Activated CD4-positive, alpha-beta memory T cell treated with anti-CD3 and anti-CD28 coated beads, Interleukin-2, amount 10 ng/mL, durations not matched to agents 7 days and 5 days (primary cell): ENCODE measurements at places on chromosomes 2 and 18.

DNA sequence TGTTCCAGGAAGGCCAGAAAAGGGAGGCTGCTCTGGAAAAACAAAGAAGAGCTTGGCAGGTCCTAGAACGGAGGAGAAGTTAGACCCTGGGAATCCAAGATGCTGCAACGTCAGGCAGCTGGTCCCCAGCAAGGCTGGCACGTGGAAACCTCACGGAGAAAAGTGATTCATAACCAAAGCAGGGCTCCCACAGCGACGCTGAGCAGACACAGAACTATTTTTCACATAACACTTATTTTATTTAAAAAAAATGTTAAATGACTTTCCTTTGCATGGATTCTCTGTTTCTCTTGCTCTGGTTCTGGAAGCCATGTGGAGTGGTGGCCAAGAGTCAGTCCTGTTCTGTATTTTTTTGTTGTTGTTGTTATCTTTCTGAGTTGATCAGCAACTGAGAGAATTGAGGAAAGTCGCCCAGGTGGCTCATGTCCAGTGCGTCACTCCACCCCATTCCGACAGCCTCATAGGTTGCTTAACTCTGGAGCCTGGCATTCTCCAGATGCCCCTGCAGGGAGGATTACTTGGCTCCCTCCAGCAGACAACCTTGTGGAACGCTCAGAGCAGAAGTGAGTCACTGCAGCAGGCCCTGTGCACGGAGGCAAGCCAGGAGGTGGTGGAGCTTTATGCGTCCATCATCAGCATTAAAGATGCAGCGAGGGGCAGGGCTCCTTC, 229.9 kb upstream of the HDAC4 start:
- no peak for DNase-seq

GRCh38 chr18:59148192-59148591, 8.5 kb downstream of the SEC11C start:
- no peak for DNase-seq

GRCh38 chr2:230984393-230985220, 11.3 kb upstream of the SPATA3 start:
- peak; percentile 78 for DNase-seq

GRCh38 chr2:63736354-63736753, 105.3 kb upstream of the UGP2 start:
- DNase-seq, result no peak

GRCh38 chr2:12543978-12544558, 172.7 kb upstream of the TRIB2 start:
- no peak for DNase-seq
